Foreskin fibroblast (primary cell): ENCODE measurements at places on chromosomes 12 and 14.
A peak's percentile ranks its signal among the peaks of the same experiment; 100 is the strongest.

GRCh38 chr14:20956376-20956976 lies 1.2 kb downstream of the RNASE2 start:
- DNase-seq, result no peak

DNA sequence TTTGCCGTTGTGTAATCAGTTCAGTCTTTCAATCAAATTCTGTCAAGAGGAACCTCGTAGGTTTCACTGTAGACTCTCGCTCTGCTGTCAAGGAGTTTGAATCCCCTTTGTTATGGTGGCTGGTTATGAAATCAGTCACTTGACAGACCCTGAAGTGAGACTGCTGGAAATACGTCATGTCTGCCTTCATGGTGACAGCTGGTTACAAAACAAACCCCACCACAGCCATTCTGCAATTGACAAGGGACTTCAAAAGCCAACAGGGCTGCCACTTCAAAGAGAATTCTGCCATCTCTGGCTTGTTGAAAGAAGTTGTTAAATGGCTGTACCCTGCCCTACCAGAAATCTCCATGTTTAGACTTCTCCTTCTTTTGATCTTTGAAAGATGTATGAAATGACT lies 286.9 kb downstream of the ERC1 start:
- DNase-seq, result no peak

DNA sequence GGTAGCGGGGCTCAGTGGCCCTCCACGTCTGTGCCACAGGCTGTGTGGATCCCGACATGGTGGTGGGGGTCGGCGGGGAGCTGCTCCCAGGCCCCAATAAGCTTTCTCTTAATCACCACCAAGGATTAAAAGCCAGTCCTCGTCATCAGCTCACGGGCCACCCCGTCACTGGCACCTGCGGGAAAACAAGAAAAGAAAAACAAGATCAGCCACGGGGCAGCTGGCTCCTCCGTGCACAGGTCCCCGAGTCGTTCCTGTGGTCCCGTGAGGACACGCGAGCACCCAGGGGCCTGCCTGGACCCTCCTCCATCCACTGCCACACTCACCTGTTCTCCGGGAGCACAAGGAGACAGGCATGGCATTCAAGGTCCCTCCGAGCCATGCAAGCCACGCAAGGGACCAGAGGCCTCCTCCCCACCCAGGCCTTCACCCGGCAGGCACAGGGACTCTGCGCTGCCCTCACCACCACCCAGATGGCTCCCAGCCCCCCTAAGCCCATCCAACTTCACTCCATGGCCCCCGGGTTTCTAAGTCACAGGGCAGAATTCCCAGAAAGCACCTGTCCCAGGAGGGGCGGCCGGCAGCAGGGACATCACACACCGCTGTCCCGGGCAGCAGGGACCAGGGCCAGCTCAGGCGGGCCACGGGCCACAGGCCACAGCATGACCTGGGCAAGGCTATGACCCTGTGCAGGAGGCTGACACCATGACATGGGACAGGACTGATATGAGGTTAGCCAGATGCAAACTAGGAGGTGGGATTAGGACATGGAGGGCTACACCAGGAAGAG lies 72.0 kb downstream of the NCOR2 start:
- DNase-seq, result no peak

DNA sequence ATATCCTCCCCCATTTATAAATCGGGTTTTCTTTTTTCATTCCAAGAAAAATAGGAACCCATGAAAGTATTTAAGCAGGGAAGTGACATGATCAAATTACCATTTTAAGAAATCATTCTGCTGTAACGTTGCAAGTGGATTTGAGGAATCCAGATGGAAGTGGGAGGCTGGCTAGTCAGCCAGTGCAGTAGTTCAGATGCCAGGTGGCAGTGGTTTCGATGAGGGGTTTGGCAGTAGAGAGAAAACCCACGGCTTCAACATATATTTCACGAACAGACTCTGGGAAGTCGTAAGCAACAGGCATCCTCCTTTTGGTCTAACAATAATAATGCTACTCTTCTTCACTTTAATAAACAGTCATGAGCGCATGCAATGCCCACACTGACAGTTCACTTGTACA lies 25.0 kb downstream of the PDZRN4 start:
- DNase-seq, result no peak

DNA sequence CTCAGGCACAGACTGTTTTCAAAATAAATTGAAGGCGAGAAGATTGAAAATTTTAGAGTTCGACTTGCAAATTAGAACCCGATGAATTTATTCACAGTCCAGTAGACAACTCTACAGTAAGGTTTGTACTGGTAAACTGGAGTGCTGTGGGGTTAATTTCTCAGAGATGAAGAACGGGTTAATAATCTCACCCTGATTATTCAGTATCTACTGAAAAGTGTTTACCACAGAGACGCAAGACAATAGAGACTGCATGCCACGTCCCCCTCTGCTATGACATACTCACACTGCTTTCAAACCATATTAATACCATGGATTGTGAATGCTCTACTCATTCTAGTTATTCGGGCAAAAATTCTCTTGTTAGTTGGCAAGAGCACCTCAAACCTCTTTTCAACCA lies 36.1 kb downstream of the CFL2 start:
- DNase-seq, result peak; percentile 20

GRCh38 chr12:38898001-38898684 lies 7.2 kb downstream of the CPNE8 start:
- DNase-seq, result no peak

- no peak for DNase-seq
Measured at GRCh38 chr12:74906224-74906623, 303.4 kb downstream of the KCNC2 start.

GRCh38 chr12:6866163-6866919 lies 990 bp upstream of the TPI1 start:
- no peak for DNase-seq

DNA sequence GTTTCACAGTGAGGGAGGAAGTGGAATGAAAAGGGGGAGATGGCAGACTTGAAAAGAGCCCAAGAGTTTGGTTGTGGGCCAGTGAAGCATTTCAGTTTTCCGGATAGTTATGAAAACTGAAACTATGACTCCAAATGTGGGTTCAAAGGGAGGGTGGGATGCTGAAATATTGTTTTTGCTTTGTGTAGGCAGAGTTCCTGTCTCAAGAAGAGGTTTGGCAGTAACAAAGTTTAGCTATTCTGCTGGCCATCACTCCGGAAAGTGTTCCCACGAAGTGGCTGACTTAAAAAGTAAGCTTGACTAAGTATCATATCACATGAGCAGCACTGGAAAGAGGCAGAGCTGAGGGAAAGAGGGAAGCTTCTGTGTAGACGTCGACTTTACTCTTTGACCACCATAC lies 85.2 kb downstream of the CAND1 start:
- no peak for DNase-seq

GRCh38 chr12:20452496-20453010 lies 84.2 kb downstream of the PDE3A start:
- DNase-seq, result no peak

DNA sequence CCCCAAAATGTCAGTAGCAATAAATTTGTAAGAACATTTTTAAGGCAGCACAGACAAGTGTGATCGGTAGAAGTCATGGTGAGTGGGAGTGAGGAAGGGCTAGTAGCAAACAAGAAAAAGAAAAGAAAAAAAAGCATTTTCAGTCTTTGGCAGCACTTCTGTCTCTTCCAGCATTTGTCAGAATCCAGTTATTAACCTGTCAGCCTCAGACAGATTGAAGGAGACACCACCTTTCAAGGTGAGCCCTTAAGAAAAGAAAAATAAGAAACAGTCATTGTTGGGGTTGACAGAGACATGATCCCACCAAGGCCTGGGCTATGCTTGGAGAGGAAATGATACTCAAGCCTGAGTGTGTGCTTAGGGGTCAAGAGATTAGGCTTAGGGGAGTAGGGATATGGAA lies 947.4 kb downstream of the NRXN3 start:
- no peak for DNase-seq

- peak; percentile 17 for DNase-seq
Measured at GRCh38 chr12:24728366-24728765, 220.5 kb downstream of the BCAT1 start.

GRCh38 chr12:41053046-41053445 lies 135.1 kb upstream of the PDZRN4 start:
- no peak for DNase-seq

DNA sequence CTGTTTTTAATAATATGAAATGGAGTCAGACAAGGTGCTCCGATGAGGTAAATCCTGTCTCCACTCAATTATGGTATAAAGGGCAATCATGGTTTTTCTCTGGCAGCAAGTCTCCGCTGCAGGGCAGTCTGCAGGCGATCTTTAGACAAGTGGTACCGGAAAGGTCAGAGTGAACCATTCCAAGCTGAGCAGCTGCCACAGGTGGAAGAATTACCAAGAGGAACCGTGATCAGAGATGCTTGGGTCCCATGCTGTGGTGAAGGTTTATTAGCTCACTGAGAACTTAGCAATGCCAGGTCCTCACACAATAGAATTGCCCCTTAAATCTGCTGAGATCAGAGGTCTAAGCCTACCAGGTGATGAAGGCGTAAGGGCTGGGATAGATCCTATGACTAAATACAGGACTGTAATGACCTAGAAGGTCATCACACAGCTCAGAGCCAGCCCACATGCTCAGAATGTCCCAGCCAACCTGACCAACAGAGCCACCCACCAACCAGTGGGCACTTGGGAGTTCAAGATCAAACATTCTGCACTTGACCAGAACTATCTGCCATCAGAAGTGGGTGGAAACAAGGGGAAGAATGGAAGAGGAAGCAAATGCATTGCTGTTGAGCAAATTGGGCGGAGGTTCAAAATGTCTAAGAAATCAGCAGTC lies 175.2 kb upstream of the BCL2L14 start:
- no peak for DNase-seq

DNA sequence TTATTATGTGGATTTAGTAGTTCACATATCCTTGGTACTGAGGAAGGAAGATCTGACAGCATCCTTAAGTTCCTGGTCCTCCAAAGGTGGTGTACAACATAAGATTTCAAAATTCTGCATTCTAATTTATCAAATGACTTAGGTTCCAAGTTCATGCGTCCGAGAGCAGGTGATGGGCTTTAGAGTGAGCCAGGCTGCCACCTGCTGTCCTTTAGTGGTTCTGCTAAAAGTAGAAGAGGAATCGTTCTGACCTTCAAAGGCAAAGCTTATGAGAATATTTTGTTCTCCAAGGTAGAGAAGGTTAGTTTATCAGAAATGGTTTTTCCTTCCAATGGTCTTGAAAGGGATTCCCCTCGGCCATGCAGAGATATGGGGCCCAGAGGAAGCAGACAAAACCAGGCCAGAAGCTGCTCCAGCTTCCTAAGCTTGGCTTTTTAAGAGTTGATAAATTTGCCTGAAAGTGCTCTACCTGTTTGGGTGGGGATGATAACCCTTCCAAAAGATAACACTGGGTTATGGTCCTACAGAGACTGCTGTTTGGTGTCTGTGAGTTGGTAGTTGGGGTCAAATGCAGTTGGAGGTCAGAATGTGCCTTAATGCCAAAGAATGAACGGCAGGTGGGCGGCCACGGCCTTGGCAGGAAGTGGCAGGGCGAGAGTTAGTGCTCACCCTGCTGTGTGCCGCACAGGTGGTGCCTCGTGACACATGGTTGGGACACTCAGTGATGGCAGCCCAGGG lies 29.1 kb upstream of the LRTM2 start:
- DNase-seq, result peak; percentile 54

DNA sequence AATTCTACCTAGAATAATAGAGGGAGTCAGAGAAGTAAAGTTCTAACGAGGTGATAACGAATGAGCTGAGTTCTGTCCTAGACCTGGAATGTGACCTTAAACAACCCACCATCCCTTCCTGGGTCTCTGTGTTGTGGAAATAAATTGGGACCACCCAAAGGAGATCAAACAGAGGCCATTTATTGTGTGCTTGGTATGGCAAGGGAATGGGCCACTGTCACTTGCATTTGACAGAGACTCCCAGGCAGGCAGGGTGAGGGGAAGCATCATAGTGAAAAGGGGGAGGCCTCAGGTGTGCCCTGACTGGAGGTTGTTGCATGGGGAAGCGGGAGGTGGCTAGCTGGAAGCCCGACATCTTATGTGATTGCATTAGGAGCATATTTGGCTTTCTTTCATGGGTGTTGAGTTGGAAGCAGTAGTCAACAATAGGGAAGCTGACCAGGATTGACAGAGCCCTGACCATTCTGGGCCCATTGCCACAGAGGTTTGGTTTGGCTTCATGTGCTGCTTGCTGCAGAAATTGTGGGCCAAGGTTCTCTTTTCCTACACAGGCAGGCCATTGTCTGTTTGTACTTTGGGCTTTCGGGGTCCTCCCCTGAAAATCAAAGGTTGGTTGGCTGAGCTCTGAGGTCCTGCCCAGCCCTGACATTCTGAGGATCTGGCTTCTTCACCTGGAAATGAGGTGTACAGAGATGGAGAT lies 17.6 kb upstream of the FAM181A start:
- DNase-seq, result no peak

GRCh38 chr12:117904051-117904450 lies 64.7 kb downstream of the KSR2 start:
- DNase-seq, result no peak

DNA sequence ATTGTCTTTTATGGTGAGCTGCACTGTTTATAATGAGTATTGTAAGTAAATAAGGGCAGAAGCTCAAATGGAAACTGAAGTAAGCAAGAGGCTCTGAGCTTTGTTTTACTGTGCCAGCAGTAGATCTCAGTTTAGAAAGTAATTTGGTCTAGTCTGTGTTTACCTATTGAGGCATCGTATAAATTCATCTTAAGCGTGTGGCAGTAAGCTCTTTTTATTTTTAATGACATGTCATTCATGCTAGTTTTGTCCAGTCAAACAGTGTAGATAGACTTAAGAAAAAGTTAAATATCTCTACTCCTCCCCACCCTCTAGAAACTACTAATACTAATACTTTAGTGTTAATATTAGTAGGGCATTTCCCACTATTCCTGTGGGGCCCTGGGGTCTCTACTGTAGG lies 2.0 kb downstream of the ANO6 start:
- DNase-seq, result no peak

DNA sequence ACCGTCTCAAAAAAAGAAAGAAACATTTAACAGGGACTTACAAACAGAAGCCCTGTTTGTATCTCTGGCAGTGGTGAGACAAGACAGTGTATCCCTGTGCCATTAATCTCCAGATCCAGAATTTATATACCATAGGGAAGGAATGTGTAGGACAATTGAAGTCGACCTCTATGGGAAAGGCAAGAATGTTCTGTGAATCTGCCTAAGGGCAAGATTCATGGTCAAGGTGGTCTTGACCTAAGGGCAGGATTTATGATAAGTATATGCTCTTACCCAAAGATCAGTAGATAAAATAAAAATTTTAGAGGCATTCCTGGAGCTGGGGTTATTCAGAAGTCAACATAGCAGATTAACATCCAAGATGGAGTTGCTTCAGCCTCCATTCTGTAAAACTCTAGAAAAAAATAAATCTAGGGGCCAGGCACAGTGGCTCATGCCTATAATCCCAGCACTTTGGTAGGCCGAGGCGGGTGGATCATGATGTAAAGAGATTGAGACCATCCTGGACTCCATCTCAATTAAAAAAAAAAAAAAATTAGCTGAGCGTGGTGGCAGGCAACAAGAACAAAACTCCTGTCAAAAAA lies 21.0 kb upstream of the SP1 start:
- no peak for DNase-seq

DNA sequence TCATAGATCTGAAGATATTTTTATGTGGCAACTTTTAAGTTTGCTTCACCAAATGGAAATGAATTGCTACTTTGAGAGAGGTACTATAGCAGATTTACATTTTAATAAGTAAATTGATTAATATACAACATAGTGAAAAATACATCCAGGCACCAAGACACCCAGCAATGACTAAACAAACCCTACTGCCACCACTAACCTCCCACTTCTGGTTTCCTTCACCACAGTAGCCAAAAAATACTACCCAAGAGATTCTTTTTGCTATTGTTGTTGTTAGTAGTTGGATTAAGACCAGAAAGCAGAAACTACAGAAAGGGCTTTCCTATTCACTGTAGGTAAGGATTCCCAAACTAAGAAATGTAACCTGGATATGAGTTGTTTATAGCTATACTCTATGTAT lies 54.1 kb downstream of the COCH start:
- no peak for DNase-seq
